Activated T-cell treated with anti-CD3 and anti-CD28 coated beads for 1 hour (primary cell): ENCODE measurements at places on chromosomes 12 and 14.

- no peak for DNase-seq
Observed at GRCh38 chr12:122029620-122030423, 8.1 kb downstream of the BCL7A start.

- peak; percentile 12 for DNase-seq
Observed at GRCh38 chr12:68236421-68237059, 10.9 kb upstream of the IL26 start.

DNA sequence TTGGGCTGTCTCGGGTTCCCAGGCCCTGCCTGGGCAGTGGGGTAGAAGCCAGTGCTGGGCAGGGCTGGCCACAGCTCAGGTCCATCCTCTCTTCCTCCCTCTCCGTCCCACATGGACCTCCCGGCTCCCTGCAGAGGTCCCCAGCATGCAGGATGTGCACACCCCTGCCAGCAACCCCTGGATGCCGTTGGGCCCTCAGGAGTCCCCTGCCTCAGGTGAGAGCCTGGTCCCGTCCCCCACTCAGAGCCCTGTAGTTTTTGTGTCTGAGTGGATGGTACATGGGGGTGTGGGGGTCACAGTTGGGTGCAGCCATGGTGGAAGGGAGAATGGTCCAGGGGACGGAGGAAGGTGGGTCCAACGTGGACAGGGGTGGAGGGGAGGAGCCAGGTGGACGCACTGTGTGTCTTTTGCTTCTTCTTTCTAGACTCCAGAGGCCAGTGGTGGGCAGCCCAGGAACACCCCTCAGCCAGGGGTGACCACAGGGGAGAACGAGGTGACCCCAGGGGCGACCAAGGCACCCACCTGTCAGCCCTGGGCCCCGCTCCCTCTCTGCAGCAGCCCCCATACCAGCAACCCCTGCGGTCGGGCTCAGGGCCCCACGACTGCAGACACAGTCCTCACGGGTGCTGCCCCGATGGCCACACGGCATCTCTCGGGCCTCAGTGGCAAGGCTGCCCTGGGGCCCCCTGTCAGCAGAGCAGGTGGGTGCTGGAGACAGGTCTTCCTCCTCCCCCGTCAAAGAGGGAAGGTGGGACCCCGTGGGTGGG is 21.7 kb downstream of the PAPLN start:
- no peak for DNase-seq

DNA sequence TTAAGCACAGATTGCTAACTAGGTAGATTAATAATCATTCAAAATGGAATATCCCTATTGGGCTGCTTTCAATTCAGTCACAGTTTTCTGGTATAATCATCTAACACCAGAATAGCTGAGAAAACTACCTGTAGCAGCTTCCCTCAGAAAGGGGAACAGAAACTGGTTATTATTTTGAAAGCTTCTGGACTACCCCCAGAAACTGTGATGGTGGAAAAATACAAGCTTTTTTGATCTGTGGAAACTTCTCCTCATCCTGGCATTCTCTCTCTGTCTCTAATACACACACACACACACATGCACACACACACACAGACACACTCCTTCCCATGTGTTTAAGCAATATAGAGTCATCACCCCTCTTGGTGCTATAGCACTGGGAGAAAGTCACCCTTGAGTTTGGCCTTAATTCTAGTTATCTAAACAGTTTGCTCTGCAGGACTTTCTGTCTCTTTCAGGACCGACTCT is 251.5 kb upstream of the LMO3 start:
- DNase-seq, result no peak

GRCh38 chr12:79837575-79837974 is 97.3 kb downstream of the PPP1R12A start:
- no peak for DNase-seq

DNA sequence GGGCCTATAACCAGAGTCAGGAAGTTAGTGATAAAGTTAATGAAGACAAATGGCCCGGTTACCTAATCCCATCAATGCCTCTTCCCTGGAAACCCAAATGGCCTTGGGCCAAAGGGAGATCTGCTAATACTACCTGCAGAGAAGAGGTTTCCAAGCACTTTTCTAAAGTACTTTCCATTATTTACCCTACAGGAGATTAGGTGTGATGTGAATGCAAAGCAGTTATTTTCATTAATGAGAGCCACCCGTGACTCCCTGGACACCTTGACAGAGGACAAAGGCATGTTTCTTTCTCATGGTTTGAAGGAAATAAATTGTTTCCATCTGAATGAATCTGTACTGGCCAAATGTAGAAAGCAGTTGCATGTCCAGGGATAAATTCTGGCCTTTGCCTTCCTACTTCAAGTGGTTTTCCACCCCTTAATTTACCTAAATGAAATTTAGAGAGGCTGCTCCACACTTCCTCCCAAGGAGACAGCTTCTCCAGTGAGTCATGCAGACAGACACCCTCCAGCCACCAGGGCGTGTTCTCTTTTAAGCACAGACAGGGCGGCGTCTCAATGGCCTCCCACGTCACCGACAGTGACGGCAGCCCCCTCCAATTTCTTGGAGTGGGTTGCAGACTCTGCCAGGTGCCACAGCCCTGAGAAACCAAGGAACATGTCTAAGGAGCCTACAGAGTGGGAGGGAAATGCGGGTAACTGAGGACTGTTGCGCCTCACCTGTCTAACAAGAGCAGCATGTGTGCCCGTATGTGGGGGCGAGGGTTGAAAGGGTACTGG is 43.9 kb upstream of the GNPNAT1 start:
- no peak for DNase-seq

DNA sequence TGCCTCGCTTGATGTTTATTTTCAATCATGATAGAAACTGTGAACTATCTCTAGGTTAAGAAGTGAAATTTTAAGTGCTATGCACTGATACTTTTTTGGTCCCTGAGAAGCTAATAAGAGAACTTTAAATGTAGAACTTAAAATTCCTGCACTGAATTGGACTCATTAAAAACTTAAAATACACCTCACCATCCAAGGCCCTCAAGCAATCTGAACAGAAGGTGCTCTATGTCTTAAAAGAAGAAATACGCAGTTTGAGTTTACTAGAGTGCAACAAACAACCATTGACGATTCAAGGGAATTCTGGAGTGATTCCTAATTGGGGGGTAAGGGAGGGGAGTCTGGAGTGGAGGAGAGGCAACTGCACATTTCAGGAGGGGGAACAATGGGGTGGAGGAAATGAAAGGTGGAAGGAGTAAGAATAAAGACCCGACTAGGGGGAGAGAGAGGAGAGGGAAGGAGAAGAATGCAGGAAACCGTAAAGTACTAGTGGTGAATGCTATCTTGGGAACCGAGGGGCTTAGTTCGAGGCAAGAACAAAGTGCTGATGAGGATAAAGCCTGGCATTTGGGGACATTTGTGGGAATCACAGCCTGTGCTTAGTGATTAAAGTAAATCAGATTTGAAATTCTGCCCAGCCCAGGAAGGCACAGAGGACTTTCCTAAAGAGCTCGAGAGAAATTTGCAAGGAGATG is 389.7 kb downstream of the AACS start:
- DNase-seq, result no peak

GRCh38 chr12:62713723-62714122 is 221.2 kb downstream of the PPM1H start:
- no peak for DNase-seq

DNA sequence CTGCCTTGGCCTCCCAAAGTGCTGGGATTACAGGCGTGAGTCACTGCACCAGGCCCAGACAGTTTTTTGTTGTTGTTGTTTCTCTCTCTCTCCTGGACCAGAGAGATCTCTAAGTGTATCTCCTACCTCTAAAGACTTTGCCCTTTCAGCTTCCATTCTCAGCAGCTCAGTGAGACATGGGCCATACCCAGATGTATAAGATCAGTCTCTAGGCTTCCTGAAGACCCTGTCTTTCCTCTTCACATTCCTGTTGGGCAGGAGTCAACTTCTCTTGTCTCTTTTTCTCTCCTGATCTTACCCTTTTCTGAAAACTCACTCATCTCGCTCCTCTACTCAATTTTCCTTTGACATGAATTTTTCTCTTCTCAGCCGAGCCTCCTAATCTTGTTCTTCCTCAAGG is 42.0 kb downstream of the KCNK13 start:
- DNase-seq, result no peak

GRCh38 chr12:96236221-96236822 is 42.1 kb downstream of the ELK3 start:
- DNase-seq, result no peak

- DNase-seq, result no peak
Observed at GRCh38 chr14:38405851-38406635, 150.2 kb upstream of the CLEC14A start.

- DNase-seq, result no peak
Observed at GRCh38 chr14:70722418-70722817, 80.7 kb downstream of the TTC9 start.

GRCh38 chr14:56310643-56311042 is 192.4 kb downstream of the PELI2 start:
- DNase-seq, result no peak

- no peak for DNase-seq
Observed at GRCh38 chr12:110426406-110426805, 22.9 kb upstream of the ANAPC7 start.

- DNase-seq, result no peak
Observed at GRCh38 chr14:74278080-74278479, 24.7 kb downstream of the ABCD4 start.

GRCh38 chr14:43408472-43408871 is 1098.6 kb downstream of the FSCB start:
- DNase-seq, result no peak

DNA sequence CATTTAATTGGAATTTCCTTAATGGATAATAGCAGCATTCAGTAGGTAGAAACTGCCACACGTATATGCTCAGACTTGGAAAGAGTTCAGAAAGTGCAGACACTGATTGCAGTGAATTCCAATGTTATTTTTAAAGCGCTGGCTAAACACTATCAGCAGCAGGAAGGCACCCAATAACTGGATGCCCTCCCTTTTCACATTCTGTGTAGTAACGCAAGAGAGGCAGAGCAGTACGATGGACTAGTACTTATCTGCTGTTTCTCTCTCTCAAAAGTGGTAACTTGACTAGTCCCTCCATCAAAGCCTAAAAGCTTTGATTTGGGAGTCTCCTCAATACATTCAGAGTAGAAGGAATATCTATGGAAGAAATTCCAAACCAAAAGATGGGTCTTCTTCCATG is 791.0 kb downstream of the TMTC2 start:
- no peak for DNase-seq

DNA sequence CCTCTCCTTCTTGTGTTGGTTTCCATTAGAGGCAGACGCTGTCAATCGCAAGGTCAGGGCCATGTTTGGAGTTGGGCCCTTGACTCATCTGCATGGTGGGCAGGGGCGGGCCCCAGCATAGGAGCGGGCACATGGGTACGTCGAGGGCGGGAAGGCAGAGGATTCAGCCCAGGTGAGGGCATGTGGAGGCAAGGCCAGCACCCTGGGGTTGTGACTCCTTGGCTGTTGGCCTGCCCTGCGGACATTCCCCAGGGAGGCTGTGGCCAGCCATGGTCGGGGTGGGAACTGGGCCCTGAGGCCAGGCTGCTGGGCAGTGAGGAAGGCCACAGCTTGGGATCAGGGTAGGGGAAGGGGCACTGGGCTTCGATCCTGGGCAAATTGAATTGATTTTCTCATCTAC is 10.3 kb downstream of the RPS6KL1 start:
- DNase-seq, result no peak

- no peak for DNase-seq
Observed at GRCh38 chr12:129877411-129877810, 26.4 kb downstream of the TMEM132D start.

- DNase-seq, result peak; percentile 7
Observed at GRCh38 chr12:31325524-31325875, 450 bp downstream of the SINHCAF start.

GRCh38 chr14:31419179-31419966 is 977 bp downstream of the HEATR5A start:
- DNase-seq, result no peak

DNA sequence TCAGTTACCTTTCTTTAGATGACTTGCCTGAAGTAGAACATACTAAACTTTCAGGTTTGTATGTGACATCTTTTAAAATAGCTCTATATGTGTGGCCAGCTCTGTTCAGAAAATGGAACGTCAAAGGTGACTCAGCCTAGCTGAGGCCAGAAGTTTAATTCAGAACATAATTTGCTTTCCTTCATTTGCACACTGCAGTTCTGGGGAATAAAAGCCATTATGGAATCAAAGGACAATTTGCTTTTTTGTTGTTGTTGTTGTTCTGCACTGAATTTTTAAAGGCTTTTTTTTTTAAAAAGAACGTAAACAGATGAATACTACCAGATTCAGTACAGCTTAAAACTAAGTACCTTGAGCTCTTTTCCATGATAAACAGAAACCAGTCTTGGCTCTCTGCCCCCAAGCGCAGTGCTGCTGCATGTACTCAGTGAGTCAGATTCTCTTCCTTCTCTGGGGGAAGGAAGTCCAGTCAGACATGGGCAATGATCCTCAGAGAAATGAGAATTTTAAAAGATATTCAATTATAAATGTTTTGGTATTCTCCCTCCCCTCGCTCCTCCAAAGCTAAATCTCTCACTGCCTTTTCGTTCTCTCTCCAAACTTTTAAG is 644.2 kb downstream of the NOVA1 start:
- no peak for DNase-seq

DNA sequence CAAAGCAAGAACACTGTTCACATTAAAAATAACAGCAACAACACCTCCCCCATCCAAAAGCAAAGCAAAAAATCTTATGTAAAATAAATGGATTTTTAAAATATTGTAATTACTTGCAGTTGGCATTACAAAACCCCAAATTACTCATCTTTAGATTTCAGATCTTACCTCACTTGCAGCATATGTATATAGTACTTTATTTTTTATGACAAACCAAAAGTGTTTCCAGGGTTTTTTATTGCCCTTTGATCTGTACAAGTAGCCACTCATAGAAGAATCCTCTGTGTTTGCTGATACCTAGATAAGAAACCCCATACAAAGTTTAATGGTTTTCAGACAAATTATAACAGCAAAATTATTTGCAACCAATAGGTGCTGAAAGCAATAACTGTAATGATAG is 12.2 kb upstream of the NR2C1 start:
- DNase-seq, result no peak

DNA sequence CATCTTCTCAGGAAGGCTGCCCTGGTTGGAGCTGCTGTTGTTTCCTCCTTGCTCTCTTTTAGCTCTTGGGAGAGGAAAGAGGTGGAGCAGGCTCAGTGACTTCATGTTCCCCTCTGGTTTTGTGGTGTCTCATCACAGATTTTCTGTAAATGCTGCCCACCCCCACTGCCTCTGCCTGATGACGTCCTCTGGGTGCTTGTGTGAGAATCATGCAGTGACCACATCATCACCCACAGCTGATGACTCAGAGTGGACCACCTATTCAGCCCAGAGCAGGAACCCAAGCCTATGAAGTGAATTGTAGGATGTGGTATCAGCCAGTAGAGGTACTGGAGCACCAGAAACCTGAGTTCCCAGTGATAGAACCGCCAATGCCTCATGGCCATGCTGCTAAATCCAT is at the start of gene GZMB:
Gene GZMB (minus strand): TSS at position 33 of the 400 bp plus-strand sequence. CDS start 30 bp downstream, at position 3.
- peak; percentile 18 for DNase-seq
